IPS DF 19.7 (cell line): ENCODE measurements at places on chromosomes 13 and 19.
A peak's percentile ranks its signal among the peaks of the same experiment; 100 is the strongest.

DNA sequence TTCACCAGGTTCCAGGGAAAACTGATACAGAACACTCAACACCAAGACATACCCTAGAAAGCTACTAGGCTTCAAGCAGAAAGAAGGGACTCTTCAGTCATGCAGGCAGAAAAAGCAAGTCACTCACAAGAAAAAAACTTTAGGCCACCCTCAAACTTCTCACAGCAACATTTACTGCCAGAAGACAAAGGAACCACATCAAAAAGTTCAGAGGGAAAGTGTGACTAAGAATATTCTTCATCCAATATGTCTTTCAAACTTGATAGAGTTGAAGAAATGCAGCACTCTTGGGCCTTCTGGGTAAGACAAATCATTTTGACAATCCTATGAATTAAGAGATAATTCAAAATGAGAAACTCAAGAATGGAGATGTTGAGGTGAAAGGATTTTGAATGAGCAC is 7.7 kb downstream of the DZIP1 start:
- no peak for DNase-seq

GRCh38 chr19:8131517-8131916 is 17.9 kb downstream of the FBN3 start:
- no peak for DNase-seq

DNA sequence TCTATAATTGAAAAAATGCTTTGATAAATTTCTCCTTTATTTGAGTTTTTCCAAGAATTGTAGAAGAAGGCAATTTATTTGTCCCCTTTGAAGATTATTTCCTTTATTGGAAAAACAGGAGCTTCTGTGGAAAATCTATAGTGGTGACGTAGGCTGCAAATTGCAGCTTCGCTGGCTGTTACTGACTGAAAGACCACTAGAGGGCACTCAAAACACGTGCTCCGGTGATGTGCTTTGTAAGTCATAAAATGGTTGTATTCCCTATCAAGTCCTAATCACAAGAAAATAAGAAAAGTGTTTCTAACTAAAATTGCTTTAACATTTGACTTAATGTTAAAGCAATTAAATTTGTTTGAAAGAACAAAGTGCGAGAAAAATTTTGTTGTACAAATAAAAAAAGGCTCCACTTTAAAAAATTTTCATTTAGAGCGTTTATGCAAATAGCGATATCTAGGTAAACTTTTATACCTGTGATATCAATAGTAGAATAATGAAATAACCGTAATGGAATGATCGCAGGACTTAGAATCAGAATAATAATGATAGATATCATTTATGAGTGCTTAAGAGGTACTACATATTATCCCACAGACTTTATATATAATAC is 638.2 kb upstream of the SPRY2 start:
- peak; percentile 28 for DNase-seq

DNA sequence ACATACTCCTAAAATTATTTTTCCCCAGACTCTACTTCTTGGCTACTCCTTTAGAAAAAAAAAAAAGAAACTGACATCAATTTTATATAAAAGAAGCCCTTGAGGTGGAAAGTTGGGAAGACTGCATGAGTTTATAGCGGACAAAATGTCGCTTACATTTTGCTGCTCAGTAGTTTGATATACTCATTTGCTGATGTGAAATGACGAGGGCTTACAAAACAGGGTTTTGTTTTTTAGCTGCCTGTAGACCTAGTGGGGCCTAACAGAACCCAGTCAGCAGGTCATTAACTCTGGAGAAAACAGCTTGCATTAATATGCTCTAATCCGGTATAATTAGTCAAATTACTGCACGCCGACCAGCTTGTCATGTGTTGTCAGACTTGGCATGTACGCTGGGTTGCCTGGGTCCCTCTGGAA is 37.6 kb upstream of the MAB21L1 start:
- DNase-seq = no peak

GRCh38 chr19:15116856-15117255 is 9.7 kb downstream of the SYDE1 start:
- no peak for DNase-seq

DNA sequence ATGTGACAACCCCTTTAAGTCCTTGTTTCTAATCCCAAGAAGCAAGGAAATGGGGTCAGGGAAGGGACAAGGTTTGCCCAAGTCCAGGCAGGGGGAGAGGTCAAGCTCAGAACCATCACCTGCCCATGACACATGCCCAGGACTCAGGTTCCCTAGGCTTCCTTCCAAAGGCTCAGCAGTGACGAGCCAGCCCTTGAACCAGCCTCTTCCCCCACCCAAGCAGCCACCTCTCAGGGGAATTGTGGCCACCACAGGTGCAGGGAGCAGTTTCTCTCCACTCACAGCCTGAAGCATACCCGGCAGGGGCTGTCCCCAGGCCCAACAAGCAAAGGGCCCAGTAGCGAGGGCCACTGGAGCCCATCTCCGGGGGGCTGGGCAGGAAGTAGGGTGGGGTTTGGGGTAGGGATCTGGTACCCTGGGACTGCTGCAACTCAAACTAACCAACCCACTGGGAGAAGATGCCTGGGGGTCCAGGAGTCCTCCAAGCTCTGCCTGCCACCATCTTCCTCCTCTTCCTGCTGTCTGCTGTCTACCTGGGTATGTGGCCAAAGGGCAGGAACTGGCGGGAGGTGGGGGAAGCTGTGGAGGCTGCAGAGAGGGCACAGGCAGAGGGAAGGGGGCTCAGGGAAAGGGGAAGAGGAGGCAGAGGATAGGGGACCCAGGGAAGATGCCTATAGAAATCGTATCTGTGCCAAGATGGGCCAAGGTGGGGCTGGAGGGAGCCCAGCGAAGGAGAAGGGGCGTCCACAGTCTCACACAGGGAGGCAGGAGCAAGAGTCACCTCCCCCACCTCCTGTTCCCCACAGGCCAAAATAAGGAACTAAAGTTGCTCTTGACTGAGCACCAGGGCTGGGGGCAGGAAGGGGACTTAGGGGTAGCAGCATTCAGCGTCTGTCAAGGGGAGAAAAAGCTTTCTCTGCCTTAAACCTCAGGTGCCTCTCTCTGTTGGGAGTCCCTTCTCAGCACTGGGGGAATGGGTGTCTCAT is at the start of gene CD79A:
CD79A (plus strand) TSS at position 433 of the 986 bp plus-strand sequence; CDS start at position 459, 26 bp downstream.
- DNase-seq = no peak

- no peak for DNase-seq
These were observed 3.4 kb downstream of the PALM3 start for GRCh38 chr19:14058182-14059092.

GRCh38 chr19:36110487-36111199 is at the start of gene OVOL3:
Gene OVOL3, plus strand, starts transcription at chr19:36111143. Its CDS starts 60 bp downstream, at chr19:36111203.
- DNase-seq = no peak

DNA sequence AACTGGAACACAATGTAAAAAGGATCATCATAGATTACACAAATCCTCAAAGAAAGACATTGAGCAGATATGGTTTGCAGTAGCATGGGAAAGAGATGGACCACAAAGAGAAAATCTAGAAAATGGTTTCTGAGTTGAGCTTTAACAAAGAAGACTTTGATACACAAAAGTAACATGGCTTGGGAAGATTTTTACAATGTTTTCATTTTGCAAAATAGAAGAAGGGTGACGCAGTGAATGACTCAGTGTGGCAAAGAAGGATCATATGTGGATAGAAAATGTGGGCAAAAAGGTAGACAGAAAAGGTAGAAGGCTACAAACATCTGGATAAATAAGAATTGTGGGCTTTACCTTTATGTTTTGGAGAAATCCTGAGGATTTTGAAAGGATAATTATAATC is 1220.5 kb downstream of the PCDH17 start:
- no peak for DNase-seq

GRCh38 chr13:107642831-107643230 is 572.5 kb downstream of the LIG4 start:
- DNase-seq = no peak

- DNase-seq = no peak
These were observed 69.2 kb upstream of the KCTD15 start for GRCh38 chr19:33727331-33727998.

DNA sequence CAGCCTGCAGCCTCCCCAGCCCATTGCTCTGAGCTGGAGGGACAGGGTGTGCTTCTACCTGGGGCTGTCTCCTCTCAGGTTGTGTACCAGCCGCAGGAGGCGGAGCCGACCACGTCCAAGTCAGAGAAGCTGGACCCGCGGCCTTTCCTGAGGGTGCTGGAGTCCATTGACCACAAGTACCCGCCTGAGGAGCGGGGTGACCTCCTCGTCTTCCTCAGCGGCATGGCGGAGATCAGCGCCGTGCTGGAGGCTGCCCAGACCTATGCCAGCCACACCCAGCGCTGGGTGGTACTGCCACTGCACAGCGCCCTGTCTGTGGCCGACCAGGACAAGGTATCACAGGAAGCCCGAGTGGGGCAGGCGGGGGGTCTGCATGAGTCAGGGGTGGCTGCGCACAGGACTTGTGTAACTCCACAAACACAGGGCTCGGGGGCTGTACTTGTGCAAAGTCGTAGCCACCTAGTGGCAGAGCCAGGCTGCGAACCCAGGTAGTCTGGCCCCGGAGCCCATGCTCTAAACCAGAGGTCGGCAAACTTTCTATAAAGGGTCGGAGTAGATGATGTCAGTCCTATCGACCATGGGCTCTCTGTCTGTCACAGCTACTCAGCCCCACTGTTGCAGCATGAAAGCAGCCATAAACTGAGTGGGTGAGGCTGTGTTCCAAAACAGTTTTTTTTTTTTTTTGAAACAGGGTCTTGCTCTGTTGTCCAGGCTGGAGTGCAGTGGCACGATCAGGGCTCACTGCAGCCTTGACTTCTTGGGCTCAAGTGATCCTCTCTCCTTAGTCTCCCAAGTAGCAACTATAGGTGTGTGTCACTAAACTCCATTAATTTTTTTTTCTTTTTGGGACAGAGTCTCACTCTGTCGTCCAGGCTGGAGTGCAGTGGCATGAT is 8.9 kb downstream of the DHX34 start:
- DNase-seq = no peak

DNA sequence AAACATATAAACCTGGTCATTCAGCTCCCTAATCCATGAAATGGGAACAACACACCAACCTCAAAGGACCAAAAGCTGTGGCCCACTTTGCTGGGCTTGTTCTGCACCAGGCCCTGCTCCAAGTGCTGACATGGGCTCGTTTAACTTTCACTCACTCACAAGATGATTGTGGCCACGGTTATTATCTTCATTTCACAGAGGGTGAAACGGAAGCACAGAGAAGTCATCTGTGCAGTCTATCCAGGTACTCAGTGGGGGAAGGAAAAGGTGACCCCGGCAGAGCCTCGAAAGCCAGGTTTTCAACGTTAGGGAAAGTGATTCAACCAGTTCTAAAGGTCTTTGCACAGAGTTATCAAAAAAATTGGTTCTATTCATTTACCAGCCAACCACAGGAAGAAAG is 68.0 kb downstream of the CRYL1 start:
- DNase-seq = no peak

- DNase-seq = no peak
These were observed 31.2 kb upstream of the RCBTB2 start for GRCh38 chr13:48564056-48564455.

DNA sequence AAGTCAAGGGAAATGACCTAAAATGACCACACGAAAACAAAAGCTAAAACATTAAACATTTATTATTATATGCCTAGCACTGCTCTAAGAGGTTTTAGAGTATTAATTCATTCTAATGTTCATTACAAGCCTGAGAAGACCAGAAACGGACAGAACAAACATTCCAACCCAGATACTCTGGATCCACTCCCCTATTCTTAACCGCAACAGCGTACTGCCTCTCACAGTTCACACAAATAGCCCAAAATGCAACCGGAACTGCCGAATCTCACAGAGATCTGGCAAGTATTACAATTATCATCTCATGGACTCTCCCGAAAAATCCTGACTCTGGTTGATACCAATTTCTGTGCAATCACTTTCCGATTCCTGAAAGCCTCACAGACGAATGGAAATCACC is 1.4 kb downstream of the ZNF780B start:
- DNase-seq = no peak

GRCh38 chr13:59690857-59691500 is 472.7 kb downstream of the DIAPH3 start:
- DNase-seq = no peak

DNA sequence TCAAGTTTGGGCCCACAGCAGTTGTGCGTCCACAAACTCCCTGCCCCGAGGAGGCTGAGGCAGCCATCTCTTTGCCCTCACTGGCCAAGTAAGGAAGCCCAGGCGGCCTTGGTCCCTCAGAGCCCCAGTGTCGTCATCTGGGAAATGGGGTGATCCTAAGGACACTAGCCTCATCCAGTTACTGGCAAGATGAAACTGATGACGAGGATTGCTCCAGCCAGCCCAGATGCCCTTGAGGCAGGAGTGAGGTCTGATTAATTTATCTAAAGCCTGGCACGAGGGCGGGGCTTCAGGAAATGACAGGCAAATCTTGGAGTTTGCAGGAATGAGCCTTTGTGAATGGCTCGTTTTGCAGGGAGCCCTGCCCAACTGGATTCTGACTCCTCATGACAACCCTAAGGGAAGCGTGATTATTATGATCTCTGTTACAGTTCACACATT is 5.6 kb downstream of the LIPE start:
- DNase-seq = no peak

DNA sequence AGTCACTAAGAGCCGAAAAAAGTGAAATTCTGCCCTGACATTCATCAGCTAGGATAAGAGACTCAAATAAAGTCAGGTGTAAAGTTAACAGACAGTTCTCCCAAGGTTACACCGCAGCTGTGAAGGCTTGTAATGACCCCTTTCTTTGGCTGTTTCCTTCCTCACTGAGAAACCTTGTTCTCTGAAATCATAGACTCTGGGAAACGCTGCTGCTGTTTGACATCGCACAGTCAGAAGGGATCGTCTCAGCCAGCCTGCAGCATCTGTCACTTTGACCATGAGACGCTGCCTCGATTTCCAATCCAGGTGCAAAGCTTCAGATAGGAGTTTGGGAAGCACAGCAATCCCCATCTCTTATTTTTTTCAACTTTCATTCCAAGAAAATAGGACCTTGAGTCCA is 678 bp downstream of the BCAT2 start:
- DNase-seq = no peak

DNA sequence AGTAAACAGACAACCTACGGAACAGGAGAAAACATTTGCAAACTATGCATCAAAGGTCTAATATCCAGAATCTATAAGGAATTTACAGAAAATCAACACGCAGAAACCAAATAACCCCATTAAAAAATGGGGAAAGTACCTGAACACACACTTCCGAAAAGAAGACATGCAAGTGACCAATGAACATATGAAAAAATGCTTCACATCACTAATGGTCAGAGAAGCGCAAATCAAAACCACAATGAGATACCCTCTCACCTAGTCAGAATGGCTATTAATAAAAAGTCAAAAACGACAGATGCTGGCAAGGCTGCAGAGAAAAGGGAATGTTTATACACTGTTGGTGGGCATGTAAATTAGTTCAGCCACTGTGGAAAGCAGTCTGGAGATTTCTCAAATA is 29.5 kb downstream of the SLC25A15 start:
- DNase-seq = no peak

- no peak for DNase-seq
These were observed 13.6 kb upstream of the STRN4 start for GRCh38 chr19:46759817-46760333.

- no peak for DNase-seq
These were observed 1573.1 kb downstream of the EFNB2 start for GRCh38 chr13:104962411-104962810.

- no peak for DNase-seq
These were observed 1930.2 kb downstream of the OLFM4 start for GRCh38 chr13:54958781-54959180.

GRCh38 chr19:42468273-42468796 is 25.6 kb upstream of the CXCL17 start:
- DNase-seq = no peak

GRCh38 chr13:44131069-44131614 is 242.5 kb upstream of the SERP2 start:
- no peak for DNase-seq

- no peak for DNase-seq
These were observed 8.8 kb downstream of the NDUFA11 start for GRCh38 chr19:5894704-5895349.
